CD4-positive, alpha-beta T cell treated with Interleukin-21 for 1 hour (primary cell): ENCODE measurements at places on chromosomes 12 and 14.

DNA sequence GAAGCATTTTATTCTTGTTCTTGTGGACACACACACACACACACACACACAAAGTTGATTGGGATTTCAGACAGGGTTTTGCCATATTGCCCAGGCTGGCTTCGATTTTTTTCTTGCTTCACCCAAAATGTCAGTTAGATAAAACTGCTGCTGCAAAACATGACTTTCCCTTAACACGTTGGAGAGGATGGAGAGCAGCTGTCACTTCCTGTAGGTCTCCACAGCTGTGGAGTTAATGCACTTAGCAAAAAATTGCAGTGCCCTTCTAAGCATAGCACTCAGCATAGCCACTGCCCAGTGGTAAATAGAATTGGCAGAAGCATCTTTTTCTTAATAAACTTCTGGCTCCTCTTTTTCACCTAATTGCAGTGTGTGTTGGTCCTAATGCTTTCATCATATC is 54.5 kb downstream of the PDZRN4 start:
- no peak for DNase-seq

DNA sequence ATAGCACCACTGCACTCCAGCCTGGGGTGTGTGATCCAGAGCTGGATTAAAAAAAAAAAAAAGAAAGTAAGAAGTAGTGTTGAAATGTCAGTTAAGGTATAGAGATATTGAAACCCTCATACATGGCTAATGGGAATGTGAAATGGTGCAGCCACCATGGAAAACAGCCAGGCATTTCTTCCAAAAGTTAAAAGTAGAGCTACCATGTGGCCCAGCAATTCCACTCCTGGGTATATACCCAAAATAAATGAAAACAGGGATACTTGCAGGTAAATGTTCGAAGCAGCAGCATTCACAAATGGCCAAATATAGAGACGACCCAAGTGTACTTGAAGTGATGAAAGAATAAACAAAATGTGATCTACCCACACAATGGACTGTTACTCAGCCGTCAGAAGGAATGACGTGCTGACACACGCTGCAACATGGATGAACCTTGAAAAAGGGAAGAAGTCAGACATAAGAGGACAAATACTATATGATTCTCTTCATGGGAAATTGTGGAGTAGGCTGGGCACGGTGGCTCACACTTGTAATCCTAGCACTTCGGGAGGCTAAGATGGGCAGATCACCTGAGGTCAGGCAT is 15.2 kb downstream of the IL31 start:
- DNase-seq: no peak

DNA sequence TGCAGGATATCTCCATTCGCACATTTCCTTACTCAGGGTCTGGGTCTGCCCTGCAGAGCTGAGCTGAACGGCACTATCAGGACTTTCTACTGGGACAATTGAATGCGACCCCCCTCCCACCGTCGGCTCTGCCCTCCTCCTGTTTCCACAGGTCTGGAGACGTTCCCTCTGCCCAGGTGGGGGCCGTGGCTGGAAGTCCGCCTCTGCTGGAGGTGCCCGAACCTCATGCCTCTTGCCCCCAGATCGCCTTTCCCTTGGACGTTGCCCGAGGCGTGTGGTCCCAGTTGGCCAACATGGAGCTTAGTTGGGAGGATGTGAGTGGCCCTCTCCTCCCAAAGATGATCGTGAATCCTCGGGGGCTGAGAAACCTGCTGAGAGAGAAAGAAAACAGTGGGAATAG is 21.2 kb upstream of the KLC1 start:
- DNase-seq: no peak

GRCh38 chr12:65997056-65997455 is 133.5 kb downstream of the LLPH start:
- no peak for DNase-seq

DNA sequence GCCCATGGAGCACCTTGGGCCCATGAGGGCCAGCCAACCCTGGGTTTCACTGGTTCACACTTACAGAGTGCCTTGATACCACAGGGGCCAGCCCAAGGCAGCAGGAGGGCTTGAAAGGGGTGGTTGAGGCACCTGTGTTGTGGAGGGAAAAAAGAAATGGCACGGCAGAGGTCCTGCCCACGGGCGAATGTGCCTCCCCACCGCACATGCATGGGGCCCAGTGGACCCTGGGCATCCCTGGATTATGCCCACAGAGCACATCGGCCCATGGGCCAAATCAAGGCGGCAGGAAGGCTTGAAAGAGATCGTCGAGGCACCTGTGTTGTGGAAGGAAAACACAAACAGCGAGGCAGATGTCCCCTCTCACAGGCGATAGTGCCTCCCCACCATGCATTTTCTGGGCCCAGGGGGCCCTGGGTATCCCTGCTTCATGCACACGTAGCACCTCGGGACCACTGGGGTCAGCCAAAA is 378.1 kb downstream of the ALG10 start:
- DNase-seq: no peak

DNA sequence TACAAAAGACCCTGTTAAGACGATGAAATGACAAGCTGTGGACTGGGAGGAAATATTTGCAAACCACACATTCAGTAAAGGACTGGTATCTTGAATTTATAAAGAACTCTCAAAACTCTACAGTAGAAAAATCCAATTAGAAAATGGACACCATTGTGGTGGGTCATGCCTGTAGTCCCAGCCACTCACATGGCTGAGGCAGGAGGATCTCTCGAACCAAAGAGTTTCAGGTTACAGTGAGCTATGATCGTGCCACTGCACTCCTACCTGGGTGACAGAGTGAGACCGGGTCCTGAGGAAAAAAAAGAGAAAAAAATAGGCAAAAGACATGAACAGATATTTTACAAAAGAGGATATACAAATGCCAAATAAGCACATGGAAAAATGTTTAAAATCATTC is 41.9 kb downstream of the TTC6 start:
- no peak for DNase-seq

DNA sequence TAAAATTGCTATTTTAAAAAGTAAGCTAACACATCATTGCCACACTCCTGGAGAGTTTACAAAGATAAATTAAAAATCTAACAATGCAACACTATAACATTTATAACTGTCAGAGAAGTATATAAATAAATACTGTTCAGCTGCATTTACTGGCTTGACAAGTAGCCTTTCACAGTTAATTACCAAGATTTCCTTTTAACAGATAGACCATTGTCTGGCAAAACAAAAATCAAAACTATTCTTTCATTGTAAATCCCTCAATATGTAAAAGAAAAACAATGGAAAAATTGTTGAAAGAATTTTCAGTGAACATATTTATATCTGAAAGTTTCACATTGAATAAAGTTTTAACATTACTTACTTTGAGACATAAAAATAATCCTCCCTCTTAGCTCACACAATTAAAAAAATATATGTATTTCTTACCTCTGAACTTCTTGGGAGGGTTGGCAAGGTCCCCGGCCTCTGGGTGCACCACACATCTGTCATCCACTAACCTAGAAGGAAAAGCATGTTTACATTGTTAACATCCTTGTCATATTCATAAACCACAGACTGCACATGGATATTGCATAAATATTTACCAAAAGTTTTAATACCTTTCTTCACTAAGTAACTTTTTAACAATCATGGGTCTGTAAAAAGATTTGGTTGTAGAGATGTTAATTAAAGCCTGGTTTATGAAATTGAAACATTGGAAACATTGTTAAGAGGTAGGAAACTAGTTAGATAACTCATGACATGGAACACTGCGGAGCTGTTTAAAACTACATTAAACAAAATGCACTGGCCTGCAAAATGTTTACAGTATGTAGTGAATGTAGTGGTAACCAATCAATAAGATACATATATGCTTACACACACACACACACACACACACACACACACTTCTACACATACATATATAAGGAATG is 43.0 kb downstream of the ITPR2 start:
- no peak for DNase-seq

DNA sequence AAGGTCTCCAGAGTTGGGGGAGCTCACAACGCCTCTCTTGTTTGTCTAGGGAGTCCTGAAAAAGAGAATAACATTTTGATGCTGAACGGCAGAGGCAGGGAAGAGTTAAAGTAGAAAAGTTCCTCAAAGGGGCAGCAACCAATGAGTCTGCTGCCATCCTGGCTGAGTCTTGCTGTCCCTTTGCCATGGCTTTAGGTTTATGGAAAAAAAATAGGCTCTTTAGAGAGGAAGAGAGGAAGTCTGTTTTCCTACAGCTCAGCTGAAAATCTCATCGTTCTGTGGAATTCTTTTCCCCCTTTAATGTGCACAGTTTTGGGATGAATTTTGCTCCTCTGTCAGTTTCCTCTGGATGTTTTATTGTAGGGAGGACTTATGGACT is 314.8 kb upstream of the TBX3 start:
- DNase-seq: no peak

DNA sequence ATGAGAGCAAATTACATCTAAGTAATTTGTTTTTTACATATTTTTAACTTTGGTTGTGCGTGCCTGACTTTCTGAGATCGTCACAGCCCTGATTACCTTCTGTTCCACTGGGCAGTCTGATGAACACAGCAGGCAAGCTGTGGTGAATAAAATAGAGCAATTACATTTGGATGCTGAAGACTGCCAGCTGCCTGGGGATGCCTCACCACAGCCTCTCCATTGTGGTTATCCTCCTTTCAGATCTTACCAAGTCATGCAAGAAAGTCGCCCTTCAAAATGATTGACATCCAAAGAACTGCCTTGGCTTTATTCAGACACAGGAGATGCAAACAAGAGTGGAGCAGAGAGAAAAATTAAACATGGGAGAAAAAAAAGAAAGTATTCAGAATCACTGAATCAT is 456.6 kb upstream of the TMPO start:
- no peak for DNase-seq

- DNase-seq: no peak
These were observed 106.7 kb downstream of the PPM1A start for GRCh38 chr14:60355768-60356167.

DNA sequence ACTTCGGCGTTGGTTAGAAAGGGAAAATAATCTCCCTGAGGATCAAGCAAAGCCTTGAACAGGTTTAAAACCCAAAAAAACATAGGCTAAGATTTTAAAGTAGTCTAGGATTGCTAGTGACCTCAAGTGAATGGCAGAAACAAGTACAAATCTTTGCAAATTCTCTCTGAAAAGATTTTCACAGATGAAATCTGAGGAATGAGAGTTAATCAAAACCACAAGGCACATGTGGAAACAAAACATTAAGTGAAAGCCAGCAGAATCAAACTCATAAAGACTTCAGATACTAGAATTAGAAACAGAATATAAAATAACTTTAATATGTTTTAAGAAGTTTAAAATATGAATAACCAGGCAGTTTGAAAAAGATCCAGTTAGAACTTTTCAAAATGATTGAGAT is 52.2 kb upstream of the CFL2 start:
- DNase-seq: no peak

DNA sequence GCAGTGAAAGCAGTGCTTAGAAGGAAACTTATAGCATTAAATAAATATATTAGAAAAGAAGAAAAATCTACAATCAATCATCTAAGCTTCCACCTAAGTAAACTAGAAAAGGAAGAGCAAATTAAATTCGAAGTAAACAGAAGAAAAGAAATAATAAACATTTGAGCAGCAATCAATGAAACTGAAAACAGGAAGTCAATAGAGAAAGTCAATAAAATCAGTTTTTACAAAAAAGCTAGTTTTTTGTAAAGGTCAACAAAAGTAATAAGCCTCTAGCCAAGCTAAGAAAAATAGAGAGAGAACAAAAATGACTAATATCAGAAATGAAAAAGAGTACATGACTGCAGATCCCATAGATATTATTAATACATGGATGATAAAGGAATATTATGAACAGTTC is 34.2 kb upstream of the KTN1 start:
- DNase-seq: no peak

DNA sequence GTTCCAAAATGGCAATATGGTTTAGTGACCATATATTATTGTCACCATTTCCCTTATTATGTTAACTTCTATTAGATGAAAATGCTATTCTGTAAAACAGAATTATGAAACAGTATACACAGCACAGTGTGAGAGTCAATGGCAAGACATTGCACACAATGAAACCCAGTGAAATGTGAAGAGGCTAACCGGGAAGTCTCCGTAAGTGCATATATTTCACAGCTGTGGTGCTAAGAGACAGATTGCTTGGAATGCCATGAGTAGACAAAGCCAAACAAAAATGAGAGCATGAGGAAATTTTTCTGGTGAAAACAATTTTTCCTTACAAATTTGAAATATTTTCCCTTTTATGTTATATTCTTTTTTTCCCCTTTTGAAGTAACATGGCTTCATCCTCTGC is 49.4 kb downstream of the DYRK2 start:
- no peak for DNase-seq

GRCh38 chr14:68103853-68104252 is 284.3 kb downstream of the RAD51B start:
- no peak for DNase-seq

GRCh38 chr12:17976202-17976601 is 113.8 kb downstream of the RERGL start:
- DNase-seq: no peak

- peak; percentile 85 for DNase-seq
These were observed 823 bp upstream of the SMARCC2 start for GRCh38 chr12:56189918-56190694.

DNA sequence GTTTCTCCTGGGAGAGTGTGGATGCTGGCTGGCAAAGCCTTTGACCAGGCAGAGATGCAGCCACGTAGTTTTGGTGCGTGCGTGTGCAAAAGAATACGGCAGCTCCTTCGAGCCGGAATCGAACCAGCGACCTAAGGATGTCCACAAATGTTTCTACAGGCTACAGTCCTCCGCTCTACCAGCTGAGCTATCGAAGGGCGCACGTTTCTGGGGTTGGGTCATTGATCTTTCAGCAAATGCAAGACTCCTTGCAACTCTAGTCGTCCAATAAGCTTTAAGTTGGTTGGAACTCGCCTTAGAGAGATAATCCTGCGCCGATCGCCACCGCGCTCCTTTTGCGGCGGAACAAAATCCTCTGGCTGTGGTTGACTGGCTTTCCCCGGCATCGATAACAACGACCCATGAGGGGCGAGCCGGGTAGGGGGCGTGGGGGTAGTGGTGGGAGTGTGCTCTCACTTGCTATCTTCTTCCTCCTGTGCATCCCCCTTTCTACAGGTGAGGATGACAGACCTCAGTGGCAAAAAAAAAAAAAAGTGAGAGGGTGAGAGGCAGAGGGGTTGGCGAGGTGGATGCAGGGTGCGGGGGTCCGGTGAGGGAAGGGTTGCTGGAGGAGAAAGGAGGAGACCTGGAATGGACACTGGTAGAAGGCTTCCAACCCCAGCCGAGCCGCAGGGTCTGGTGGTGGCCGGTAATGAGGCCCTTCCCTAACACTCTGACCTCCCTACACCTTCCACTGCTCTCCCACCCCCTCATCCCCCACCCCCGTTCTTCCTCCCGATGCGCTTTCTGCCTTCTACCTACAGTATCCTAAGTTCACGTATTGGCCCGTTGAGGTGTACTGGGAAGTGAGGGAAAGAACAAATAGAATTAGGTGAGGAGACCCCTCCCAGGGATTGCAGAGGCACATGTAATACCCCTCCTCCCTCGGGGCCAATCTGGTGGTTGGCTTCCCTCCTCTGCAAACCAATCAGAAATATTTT is 11.8 kb upstream of the OR6S1 start:
- DNase-seq: peak; percentile 54

GRCh38 chr12:113664224-113664681 is 192.6 kb upstream of the LHX5 start:
- DNase-seq: no peak

GRCh38 chr12:101609198-101609597 is 14.4 kb downstream of the MYBPC1 start:
- DNase-seq: no peak
